ENCODE measurements at places on chromosomes 12 and 14.
A peak's percentile ranks its signal among the peaks of the same experiment; 100 is the strongest.

- DNase-seq: no peak
These were observed 100.8 kb downstream of the IGF1 start for GRCh38 chr12:102379346-102380162.

DNA sequence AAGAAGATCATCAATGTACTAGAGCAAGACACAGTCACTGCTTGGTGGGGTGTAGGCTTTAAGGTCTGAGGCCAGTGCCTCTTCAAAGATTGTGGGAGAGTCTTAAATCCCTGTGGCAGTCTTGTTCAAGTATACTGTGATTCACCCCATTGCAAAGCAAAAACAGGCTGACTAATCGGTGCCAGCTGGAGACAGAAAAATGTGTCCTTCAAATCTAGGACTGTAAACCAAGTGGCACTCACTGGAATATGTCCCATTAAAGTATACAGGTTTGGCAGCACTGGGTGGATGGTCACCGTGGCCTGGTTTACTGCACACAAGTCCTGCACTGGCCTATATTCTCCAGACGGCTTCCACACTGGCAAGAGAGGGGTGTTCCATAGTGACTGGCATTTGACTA lies 1315.3 kb downstream of the TMEM121 start:
- DNase-seq: no peak

DNA sequence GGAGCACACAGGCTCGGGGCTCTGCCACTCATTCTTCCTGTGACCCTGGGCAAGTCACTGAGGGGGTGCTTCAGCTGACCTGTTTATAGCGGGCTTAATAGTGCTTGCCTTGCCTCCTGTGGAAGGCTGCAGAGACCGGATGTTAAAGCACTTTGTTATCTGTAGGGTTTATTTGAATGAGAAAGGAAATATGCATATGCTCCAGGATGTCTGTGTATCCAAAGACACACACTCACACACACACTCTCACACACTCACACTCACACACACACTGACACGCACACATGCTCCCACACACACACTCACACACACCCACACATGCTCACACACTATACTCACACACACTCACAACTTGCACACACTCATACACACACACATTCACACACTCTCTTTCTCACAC lies 56.1 kb upstream of the DDX11 start:
- DNase-seq: no peak

- peak; percentile 98 for DNase-seq
These were observed at the start of gene EFCAB11 for GRCh38 chr14:89954070-89955021. TSS of gene EFCAB11 (minus strand) at chr14:89954730. CDS start at chr14:89954660, 70 bp downstream.

- DNase-seq: no peak
These were observed 8.2 kb upstream of the MIS18BP1 start for GRCh38 chr14:45261209-45261608.

- no peak for DNase-seq
These were observed 33.3 kb upstream of the TBX5 start for GRCh38 chr12:114439261-114439683.

GRCh38 chr12:58074259-58074658 lies 132.9 kb downstream of the ATP23 start:
- no peak for DNase-seq

DNA sequence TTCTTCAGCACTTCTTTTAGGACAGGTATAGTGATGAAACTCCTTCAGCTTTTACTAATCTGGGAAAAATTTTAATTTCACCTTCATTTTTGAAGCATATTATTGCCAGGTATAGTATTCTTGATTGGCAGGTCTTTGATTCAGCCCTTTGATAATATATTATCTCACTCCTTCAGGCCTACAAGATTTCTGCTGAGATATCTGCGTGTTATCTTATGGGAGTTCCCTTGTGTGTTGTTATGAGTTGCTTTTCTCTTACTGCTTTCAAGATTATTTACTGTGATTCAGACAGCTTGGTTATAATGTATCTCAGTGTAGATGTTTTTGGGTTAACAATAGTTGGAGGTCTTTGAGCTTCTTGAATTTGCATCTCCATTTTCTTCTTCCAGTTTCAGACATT lies 87.4 kb downstream of the ATF7IP start:
- no peak for DNase-seq

DNA sequence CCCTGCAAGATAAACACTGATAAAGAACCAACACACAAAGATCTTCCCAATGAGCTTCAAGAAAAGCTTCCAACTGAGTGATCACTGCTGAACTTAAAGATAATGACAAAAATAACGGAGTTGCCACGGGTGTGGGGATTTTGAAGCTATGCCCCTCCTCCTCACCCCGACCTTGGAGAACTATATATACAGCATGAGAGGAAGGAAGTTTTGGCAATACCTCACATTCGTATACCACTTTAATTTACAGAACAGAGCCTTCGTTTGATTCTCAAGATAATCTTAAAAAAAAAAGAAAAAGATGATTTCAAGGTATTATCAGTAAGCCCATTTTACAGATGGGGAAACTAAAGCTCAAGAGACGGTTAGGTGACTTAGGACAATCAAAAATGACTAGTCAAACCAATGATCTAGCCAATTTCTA lies 715 bp downstream of the NEK9 start:
- DNase-seq: no peak

GRCh38 chr12:68340404-68341270 lies 8.5 kb upstream of the MDM1 start:
- no peak for DNase-seq

DNA sequence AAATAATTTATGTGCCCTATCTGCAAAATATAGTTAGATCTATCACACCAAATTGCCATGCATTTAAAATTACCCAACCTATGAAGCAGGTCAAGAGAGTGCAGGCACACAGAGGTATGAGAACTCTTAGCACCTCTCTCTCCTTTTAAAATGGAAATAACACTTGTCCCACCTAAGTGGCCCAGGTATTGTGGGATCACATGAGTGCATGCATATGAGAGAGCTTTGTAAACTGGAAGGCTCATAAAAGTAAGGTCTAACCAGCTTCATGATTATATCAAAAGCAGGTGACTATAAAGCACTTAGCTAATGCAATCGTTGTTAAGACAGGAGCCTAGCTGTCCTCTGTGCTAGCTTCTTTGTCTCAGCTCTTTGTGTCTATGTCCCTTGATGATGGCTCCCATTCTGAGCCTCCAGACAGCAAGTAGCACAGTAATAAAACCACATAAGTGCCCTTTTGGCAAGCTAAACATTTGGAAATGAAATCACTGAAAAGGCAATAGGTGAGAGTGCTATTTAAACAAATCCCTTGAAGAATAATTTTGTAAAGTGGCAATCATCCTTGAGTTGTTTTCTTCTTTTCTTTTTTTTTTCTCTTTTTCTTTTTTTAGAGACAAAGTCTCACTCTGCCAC lies 219.0 kb downstream of the NTF3 start:
- DNase-seq: no peak

- no peak for DNase-seq
These were observed 427.7 kb downstream of the RAD51B start for GRCh38 chr14:68247274-68247673.

- no peak for DNase-seq
These were observed 6.3 kb upstream of the MLXIP start for GRCh38 chr12:122072031-122072970.

DNA sequence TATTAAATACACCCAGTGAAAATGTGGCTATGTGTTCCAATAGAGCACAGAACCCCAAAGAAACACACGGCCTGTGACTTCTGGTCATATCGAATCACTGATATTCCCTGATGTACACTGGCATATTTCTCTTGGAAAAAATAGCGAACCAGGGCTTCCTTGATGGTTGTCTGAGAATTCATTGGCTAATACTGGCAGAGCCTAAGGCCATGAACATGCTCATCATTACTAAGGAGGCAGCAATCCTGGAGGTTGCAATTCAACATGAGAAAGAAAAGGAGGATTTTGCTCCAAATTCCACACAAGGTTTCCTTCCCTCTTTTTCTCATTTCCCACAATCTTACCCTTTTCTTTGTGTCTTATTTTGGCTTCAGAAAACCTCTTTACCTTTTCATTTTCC lies 212.9 kb upstream of the HMGA2 start:
- no peak for DNase-seq

GRCh38 chr12:56081393-56082347 lies 1.7 kb downstream of the ERBB3 start:
- DNase-seq: no peak

- DNase-seq: no peak
These were observed 60.9 kb upstream of the FSCB start for GRCh38 chr14:44567997-44568396.

DNA sequence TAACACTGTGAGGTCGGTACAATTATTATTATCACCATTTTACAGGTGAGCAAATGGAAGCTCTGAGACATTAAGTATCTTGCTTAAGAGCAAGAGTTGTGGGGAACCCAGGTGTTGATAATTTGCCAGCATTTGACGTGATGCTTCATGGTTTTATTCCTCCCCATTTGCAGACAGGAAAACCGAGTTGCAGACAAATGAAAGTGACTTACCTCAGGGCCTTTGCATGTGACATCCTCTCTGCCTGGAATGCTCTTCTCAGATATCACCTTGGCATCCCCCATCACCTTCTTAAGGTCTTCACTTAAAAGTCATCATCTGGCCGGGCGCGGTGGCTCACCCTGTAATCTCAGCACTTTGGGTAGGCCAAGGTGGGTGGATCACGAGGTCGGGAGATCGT lies 21.0 kb upstream of the P2RX7 start:
- DNase-seq: no peak

GRCh38 chr14:61661471-61662400 lies 33.6 kb upstream of the HIF1A start:
- no peak for DNase-seq

- DNase-seq: no peak
These were observed 70.2 kb upstream of the NAV3 start for GRCh38 chr12:77760271-77761025.

DNA sequence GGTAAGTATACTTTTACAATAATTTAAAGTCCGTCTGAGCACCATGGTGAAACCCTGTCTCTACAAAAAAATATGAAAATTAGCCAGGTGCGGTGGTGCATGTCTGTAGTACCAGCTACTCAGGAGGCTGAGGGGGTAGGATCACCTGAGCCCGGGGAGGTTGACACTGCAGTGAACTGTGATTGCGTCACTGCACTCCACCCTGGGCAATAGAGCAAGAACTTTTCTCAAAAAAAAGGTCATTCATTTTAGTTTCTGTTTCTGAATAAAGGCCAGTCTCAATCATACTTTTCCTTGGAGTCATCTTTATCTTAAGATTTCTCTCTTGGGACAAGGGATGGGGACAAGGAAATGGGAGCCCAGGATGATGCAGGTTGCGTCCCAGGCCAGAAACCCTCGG lies 12.9 kb downstream of the ANKRD13A start:
- DNase-seq: no peak

DNA sequence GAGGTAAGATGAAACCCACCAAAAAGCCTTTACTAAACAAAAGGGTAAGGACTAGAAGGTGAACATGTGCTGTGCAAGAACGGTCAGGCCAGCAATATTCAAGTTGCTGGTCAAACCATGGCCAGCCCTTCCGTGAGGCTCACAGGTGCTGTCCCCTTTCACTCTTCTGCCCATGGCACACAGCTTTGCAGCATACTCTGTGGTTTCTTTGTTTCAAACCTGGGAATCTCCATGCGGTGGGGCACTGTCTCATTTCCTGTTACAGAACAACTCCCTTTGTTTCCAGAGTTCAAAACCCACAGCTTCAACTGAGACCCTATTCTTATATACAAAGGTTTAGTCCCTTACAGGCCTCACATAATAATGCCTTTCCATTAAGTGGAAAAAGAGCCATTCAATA lies 1.7 kb upstream of the OVCH1 start:
- no peak for DNase-seq

- no peak for DNase-seq
These were observed 177.9 kb downstream of the PHLDA1 start for GRCh38 chr12:75853626-75854025.

DNA sequence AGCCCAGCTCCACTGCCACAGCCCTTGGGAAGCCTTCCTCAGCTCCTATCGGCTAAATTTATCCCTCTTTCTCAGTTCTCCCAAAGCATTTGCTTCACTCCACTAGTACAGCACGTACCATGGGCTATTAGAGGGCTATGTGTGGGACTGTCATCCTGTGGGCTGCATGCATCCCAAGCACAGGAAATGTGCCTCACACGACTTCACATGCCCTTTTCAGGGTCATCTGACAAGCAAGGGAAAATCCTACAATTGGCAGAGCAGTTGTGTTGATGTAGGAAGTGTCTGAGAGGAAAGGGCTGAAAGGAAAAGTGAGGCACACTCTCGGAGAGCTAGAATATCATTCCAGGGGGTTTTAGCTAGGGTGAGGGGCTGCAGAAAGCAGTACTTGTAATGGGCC lies 47.6 kb downstream of the NINJ2 start:
- DNase-seq: no peak

DNA sequence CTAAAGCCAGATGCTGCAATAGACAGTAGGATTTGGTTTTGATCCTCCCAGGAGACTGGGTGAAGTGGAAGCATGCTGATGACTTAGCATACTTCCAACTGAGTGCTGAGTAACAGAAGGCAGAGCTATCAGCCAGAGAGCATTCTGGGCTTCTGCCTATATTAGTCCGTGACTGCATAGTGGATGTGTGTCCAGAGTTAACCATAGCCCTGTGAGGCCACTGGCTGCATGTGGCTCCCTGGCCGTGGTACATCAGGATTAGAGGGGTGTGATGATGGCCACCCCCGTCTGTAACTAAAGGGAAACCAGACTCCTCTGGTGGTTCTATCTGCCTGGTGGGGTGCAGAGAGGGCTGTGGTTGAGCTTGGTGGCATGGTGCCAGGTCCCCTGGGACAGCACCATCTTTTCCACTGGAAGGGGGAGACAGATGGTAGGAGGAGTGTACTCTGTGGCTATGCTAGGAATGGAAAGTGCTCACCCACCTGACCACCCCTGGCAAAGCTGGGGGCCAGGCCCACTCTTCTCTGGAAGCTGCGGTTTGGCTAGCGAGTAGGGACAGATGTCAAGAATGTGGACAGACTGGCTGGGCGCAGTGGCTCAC lies 27.4 kb downstream of the ABCD4 start:
- no peak for DNase-seq

DNA sequence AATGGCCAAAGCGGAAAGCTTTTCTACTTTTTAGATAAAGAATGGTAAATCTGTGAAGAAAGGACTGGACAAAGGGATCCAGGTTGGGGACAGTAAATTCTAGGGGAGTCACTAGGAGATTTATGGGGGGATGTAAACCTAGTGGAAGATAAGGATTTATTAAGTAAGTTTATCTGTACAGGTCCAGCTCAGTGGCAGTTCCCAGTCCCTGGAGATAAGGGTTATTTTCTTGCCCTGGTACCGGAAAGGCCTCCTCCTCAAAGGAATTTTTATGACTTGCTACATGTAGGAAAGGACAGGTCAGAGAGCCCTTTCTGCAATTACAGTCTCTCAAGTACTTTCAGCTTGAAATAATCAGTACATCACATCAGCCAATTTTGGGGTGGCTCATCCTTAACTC lies 72.6 kb upstream of the BICD1 start:
- no peak for DNase-seq

GRCh38 chr12:15706010-15706676 lies 83.0 kb downstream of the EPS8 start:
- DNase-seq: no peak
